ENCODE measurements at places on chromosomes 3 and 15.
A peak's percentile ranks its signal among the peaks of the same experiment; 100 is the strongest.

DNA sequence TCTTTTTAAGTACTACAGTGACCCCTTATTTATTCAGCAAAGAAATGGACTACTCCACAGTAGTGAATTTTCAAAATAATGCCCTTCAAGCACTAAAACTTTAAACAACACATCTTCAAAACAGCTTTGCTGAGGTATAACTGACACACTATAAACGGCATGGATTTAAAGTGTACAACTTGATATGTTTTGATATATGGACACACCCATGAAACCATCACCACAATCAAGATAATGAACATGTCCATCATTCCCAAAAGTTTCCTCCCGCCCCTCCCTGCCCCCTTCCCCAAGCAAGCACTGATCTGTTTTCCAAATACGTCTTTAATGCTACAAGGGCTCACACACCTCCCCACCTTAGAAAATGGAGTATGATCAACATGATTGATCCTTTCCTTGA lies 1.6 kb upstream of the FURIN start:
- DNase-seq = no peak

- peak; percentile 62 for DNase-seq
Measured at GRCh38 chr3:48273594-48274211, 32.8 kb downstream of the ZNF589 start.

GRCh38 chr3:194702545-194702944 lies 16.9 kb downstream of the FAM43A start:
- DNase-seq = no peak

DNA sequence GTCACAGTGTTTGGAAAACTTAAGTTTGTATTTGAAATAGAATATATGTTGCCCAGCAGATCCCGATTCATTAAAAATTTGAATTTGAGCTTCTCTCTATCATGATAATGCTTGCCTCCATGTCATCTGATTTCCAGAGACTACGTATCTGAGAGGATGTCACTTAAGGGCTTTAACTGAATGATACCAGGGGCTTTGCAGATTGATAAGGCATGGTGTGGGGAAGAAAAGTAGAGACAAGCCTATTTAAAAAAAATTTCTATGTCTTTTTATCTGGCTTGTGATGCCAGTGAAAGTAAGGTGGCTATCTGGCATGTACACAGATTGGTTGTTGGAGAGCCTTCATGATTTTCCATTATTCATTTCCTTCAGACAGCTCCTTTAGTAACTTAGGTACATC lies 72.7 kb downstream of the UBE2E2 start:
- DNase-seq = no peak

- DNase-seq = no peak
Measured at GRCh38 chr3:122272879-122273278, 52.2 kb upstream of the CSTA start.

DNA sequence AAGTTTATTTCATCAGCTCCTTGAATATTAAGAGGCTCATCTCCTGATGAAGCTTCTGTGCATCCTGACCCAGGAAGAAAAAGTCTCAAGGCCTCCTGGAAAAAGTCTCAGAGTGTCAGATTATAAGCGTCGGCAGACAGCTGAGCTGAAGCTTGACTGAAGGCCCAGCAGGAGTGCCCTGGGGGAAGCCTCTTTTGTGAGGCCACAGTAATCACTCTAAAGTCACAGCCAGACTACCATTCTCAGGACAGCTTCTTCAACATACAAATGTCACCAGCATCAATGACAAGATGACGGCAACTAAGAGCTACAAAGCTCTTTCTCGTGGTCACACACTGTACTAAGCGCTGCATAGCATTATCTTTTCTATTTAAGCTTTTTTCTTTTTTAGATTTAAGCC lies 72.7 kb upstream of the LRRN1 start:
- DNase-seq = no peak

- no peak for DNase-seq
Measured at GRCh38 chr15:51331141-51331540, 7.3 kb downstream of the CYP19A1 start.

DNA sequence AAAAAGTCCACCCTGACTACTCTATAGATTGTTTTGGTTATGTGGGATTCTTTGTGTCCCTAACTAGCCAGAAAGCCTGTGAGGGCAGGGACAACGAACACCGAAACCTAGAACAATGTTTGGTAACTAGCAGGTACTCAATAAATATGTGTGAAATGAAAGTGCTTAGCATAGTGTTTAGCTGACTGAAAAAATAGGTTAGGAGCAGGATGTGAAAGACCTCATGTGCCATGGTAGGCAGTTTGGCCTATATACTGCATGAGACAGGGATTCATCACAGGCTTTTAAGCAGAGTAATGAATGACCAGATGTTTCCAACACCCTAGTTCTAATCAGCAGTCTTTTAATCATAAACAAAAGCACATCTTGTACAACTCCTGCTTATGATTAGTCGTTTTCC lies 64.2 kb downstream of the MYO5A start:
- no peak for DNase-seq

All from activated T-cell treated with anti-CD3 and anti-CD28 coated beads, Interleukin-2, amount 50 U/mL, for 24 hours (primary cell).